HTR-8/SVneo (cell line): ENCODE measurements at places on chromosomes 3 and 15.

GRCh38 chr3:143970773-143971358, 757 bp upstream of the DIPK2A start:
- peak; percentile 32 for DNase-seq

- DNase-seq = no peak
These were observed 71.1 kb downstream of the CHSY1 start for GRCh38 chr15:101180620-101181307.

DNA sequence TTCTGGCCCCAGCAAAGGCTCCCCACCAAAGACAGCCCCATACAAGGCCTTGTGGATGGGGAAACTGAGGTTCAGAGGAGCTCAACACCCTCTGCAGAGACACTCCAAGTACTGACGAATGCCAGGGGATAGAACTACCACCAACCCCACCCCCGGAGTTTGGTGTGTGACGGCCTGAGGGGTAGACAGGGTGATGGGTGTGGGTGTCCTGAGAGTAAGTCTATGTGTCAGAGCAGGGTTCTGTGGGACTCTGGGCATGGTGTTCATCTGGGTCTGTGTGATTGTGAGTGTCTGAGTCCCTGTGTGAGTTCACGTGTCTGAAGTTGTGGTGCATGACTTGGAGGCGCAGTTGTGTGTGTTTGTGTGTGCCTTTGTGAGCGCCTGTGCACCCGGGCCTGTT, 7.4 kb downstream of the PTH1R start:
- DNase-seq = no peak

- no peak for DNase-seq
These were observed 14.2 kb upstream of the MTMR10 start for GRCh38 chr15:31005660-31006059.

- DNase-seq = no peak
These were observed 790 bp downstream of the LAMP3 start for GRCh38 chr3:183161552-183162336.

- no peak for DNase-seq
These were observed 160.6 kb downstream of the ECT2 start for GRCh38 chr3:172911142-172911541.

DNA sequence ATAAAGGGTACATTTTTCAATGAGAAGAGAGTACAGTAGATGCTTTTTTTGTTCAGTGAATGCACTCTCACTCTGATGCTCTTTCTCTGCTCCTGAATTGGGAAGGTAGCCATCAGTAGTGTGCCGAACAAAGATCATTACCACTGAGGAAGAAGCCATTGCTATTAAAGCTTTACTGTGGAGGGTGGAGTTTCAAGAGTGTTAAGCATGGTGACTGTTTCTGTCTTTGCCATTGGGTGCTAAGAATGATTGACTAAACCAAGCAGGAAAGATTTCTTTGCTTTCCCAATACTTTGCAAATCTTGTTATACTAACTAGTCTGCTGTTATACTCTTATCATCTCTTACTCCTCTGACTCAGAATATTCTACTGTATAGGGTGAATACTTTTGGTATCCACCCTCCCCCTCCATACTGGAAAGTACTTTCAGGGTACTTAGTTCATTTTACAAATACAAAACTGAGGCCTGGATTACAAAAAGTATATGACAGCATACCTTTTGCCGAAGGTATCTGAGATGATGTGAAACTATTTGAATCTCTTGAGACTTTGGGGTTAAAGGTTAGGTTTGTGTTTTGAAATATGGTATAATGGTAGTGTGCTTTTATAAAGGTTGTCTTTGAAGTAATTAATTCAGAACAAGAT, 1.7 kb downstream of the RAB11A start:
- DNase-seq = no peak

DNA sequence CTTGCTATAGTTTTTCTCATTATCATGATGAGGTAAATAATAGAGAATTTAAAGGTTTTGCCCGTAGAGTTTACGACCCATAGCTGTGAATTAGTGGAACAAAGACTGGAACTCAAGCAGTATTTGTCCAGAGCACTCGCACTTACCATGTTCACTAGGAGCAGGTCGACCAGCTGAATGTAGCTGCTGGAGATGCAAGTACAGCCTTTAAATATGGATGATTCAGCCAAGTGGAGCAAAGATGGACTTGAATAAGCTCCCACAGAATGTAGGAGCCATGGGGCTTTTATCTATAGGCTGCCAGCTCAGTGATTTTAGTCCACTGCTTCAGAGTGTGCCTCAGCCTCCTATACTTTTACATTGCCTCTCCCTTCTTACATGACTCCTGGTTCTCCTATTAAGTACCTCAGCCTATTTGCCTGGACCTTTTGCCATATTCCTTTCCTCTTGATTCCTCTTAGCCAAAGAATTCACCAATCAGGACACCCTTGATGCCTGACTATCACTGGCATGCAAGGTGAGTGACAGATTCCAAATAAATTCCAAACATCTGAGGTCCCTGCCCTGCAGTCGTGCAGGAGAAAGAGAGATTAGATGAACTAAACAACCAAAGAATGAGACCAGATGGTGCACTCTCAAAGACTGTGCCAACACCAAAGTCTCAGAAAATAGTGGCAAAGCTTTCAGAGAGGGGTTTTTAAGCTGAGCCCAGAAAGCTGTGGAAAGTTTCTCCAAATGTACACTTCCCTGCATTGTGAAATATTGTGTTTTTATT, 3.9 kb downstream of the MKRN3 start:
- DNase-seq = no peak

GRCh38 chr15:44775953-44776352, 39.6 kb downstream of the TRIM69 start:
- no peak for DNase-seq
